ENCODE measurements at places on chromosomes 4 and X.

GRCh38 chrX:130566028-130566683 is 164.4 kb downstream of the RBMX2 start:
- no peak overlapping the region for H3K27ac ChIP-seq
- peaks cover 8% of the 10 kb centered on the region for H3K27me3 ChIP-seq
- H3K4me3 ChIP-seq, result no peak overlapping the region
- H3K4me1 ChIP-seq, result peaks cover 3% of the 10 kb centered on the region

- DNase-seq, result no peak
- peaks cover 45% of the 10 kb centered on the region for H3K27me3 ChIP-seq
- H3K36me3 ChIP-seq, result no peaks in the 10 kb centered on the region
- H3K27ac ChIP-seq, result no peak overlapping the region
- peaks cover 17% of the 10 kb centered on the region for H3K4me1 ChIP-seq
Observed at GRCh38 chr4:171817026-171817425, 3.8 kb downstream of the GALNTL6 start.

DNA sequence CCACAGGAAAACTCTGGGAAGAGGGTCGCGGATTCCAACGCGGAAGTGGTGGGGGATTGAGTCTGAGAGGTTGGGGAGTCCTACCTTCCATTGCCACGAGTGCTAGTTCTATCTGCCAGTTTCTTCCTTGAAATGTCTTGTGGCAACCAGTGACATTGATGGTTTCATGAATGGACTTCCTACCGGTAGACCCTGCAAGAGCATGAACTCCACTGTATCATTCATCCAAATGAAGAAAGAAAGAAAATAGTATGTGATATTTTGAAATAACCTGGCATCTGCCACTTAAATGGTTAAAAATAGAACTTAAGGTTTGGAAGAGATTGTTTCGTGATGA is 1.1 kb upstream of the SLC10A7 start:
- H3K4me3 ChIP-seq, result no peak overlapping the region
- no peak overlapping the region for H3K27ac ChIP-seq
- peaks cover 17% of the 10 kb centered on the region for H3K27me3 ChIP-seq

DNA sequence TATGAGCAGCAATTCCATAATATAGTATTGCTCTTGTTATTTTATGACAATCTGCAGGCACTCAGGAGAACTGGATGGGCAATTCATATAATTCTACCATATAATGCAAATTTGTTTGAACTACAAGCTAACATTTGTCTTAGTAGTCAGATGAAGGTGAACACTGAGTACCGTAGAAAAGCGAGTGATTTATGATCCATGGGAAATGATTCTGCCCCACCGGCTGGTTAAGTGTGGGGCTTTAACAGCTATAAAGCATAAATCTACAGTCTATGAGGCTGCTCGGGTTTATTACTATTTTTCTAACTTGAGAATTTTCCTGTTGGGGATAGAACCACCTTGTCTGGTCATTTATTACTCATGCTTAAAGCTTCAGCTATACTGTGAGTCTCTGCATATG is 275.5 kb downstream of the PCDH10 start:
- H3K27me3 ChIP-seq, result no peaks in the 10 kb centered on the region
- H3K27ac ChIP-seq, result no peak overlapping the region
- peaks cover 20% of the 10 kb centered on the region for H3K4me1 ChIP-seq

All from nephron progenitor cell (in vitro differentiated cells).